ENCODE measurements at places on chromosomes 4 and X.

DNA sequence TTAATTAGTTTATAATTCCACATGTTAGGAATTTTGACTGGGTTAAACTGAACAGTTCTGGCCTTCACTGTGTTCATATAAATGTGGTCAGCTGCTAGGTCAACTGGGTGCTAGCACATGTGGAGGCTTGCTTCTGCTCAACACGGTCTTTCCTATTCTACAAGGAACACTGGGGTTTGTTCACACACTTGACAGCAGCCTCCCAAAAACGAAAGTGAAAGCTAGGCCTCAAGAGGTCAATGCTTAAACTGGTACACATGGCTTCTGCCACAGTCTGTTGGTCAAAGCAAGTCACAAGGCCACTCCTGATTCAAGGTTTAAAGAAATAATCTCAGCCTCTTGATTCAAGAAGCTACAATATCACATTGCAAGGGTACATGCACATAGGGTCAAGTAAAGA lies 126.5 kb downstream of the QDPR start:
- DNase-seq = peak; percentile 34

- DNase-seq = peak; percentile 43
Measured at GRCh38 chr4:83362492-83363329, 28.1 kb upstream of the HPSE start.

- DNase-seq = no peak
Measured at GRCh38 chr4:102823897-102824296, 3.5 kb downstream of the UBE2D3 start.

- DNase-seq = no peak
Measured at GRCh38 chrX:83077606-83078005, 430.5 kb upstream of the POU3F4 start.

- no peak for DNase-seq
Measured at GRCh38 chr4:30847167-30847566, 127.0 kb downstream of the PCDH7 start.

DNA sequence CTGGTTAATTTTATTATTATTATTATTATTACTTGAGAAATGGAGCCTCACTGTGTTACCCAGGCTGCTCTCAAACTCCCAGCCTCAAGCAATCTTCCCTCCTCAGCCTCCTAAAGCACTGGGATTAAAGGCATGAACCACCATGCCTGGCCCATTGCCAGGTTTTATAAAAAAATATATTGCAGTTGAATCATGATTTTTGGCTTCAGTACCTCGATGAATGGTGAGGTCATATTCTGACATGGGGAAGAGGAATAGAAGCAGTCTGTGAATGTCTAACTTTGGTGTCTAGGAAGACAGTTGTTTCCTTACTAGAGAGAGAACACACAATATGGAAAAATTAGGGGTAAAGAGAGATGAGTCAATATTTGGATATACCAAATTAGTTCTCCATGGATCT lies 32.0 kb downstream of the CCSER1 start:
- no peak for DNase-seq

DNA sequence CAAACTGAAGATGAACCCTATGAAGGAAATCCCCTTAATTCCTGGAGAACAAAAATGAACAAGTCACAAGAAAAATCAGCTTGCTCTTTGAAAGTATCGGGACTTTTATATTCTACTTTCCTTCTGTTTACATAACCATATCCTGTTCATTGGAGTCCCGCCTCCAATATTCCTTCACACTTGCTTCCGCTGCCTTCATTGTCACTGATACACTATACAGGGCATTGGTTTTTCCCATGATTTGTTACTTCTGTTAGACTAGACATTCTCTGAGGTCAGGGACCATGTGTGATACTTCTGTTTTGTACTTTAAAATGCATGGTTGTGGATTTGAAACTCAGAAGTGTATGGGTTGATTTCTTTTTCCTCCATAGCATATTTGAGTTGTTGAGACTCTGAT lies 18.8 kb downstream of the MCUB start:
- DNase-seq = no peak

DNA sequence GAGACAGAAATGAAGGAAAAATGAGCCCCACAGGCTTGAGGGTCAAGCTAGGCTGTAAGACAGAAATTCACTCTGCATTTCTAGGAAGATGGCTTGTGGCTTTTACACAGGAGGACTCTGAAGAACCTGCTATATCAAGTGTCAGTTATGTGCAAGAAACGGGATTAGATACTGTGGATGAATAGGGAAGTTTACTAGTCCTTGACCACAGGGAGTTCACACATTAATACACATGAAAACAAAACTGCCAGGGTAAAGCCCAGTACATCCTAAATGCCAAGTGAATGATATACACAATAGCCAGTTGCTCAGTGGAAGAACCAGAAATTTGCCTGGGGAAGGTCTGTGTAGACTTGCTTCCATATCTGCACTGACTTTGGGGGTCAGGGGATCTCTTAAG lies 53.5 kb downstream of the TMEM131L start:
- DNase-seq = no peak

GRCh38 chrX:103726477-103726876 lies 15.8 kb downstream of the TMEM31 start:
- no peak for DNase-seq

DNA sequence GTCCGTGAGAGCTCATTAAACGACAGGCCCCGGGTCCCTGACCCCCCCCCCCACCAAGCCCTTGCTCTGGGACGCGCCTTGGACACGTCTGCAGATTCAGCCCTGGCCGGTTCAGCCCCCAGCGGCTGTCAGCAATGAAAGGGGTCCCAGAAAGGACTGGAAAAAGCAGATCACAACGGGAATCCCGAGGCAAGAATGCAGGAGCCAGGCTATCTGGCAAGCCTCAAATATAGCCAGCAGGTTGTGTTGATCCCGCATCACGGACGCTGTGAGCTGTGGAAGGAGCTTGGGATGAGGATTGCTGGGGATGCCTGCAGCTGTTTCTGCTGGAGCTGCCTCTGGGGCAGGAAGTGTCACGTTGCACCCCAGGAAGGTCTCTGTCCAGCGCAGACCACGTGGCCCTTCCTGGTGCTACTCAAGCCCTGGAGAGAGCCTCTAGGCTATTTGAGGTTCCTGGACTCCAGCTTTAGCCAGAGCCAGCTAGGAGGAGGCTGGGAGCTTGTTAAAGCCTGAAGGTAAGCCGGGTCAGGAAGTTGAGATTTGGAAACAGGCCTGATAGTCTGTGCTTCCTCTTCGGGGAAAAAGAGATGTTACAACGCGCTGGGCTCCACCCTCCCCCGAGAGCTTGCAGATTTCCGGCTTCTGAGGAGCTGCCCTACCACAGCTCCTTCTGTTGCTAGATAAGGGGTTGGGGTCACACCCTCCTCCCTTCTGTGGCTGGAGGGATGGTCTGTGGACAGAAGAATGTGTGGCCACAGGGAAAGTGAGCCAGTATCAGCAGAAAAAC lies 19.3 kb upstream of the CSF2RA start:
- DNase-seq = peak; percentile 21

DNA sequence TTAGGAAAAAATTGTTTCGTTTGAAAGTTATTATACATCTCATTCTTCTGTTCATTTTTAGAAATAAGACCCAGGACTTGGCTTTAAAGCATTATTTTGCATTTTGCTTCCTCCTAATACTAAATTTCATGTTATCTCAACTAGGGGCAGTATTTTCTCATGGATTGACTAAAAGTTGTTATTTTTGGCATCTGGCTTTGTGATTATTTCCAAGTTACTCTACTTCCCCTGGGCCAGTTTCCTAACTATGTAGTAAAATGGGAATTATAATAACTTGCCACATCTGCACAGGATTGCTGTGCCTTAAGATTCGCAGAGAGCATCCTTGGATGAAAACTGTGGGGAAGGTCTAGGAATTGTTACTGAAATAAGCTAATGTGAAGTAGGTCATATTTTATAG lies 3.0 kb downstream of the RBPJ start:
- peak; percentile 58 for DNase-seq

DNA sequence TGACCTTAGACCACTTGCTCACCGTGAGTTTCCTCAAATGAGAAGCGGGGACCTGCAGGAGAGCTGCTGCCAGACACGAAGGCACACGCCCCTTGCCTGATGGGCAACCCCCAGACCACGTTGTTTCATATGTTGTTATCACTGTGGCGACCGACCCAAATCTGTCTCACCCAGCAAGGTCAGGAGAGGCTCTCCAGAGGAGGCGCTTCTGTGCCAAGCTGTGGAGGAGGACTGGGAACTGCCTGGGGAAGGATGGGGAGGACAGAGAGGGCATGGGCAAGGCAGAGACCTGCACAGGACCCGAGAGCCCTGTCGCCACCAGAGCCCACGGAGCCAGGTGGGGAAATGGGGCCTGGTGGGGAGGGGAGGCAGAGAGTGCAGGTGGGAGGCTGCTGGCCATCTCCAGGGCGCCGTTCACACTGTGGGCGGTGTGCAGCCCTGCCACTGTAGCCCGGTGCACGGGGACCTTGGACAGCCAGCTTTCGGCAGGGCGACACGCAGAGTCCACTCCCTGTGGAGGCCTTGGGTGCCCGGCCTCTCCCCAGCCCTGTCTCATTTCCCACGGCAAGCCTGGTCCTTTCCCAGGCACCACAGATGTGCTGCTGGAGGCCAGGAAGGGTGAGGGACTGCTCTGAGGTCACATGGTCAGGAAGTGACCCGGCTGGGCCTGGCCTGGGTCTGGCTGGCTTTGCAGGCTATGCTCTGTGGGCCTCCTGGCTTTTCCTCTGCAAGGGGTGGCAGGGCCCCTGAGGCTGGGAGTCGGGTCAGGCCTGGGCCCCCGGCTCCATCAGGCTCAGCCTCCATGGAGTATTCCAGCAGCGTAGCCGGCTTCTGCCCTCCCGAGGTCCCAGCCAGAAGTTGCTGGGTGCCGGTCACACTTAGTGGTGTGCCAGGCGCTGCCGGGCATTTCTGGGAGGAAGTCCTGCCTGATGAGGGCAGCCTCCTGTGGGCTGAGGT lies 3.2 kb downstream of the HTRA3 start:
- no peak for DNase-seq

- DNase-seq = no peak
Measured at GRCh38 chrX:68345025-68345424, 88.3 kb downstream of the OPHN1 start.

DNA sequence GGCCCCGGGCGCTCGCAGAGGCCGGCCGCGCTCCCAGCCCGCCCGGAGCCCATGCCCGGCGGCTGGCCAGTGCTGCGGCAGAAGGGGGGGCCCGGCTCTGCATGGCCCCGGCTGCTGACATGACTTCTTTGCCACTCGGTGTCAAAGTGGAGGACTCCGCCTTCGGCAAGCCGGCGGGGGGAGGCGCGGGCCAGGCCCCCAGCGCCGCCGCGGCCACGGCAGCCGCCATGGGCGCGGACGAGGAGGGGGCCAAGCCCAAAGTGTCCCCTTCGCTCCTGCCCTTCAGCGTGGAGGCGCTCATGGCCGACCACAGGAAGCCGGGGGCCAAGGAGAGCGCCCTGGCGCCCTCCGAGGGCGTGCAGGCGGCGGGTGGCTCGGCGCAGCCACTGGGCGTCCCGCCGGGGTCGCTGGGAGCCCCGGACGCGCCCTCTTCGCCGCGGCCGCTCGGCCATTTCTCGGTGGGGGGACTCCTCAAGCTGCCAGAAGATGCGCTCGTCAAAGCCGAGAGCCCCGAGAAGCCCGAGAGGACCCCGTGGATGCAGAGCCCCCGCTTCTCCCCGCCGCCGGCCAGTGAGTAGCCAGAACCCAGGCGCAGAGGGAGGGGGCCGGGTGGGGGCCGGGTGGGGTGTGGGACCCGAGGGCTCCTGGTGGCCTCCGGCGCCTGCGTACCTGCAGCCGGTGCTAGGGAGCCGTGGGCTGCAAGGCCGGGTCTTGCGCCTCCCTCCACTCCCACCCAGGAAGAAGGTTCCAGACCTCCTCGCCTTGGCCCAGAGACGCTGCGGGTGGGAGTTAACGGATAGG lies 534 bp downstream of the MSX1 start:
- DNase-seq = no peak

DNA sequence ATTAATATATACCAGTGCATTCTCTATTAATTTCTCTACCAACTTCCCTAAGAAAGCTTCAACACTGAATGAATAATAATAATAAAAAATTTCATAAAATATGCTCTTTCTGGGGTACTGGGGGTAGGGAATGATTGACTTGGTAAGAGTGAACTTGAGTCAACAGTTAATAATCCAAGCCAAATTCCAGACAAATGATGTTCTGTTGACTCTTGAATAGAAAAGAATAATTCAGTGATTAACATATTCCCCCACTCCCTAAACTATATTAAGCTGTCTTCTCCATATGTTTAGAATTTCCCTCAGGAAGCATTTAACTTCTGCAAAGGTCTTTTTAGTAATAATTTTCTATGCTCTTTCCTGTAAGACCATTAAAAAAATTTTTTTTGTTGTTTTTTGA lies 12.3 kb downstream of the PGRMC2 start:
- peak; percentile 87 for DNase-seq

- no peak for DNase-seq
Measured at GRCh38 chrX:29903360-29903759, 312.0 kb upstream of the MAGEB2 start.

GRCh38 chr4:123354701-123355100 lies 41.9 kb upstream of the SPRY1 start:
- DNase-seq = no peak

DNA sequence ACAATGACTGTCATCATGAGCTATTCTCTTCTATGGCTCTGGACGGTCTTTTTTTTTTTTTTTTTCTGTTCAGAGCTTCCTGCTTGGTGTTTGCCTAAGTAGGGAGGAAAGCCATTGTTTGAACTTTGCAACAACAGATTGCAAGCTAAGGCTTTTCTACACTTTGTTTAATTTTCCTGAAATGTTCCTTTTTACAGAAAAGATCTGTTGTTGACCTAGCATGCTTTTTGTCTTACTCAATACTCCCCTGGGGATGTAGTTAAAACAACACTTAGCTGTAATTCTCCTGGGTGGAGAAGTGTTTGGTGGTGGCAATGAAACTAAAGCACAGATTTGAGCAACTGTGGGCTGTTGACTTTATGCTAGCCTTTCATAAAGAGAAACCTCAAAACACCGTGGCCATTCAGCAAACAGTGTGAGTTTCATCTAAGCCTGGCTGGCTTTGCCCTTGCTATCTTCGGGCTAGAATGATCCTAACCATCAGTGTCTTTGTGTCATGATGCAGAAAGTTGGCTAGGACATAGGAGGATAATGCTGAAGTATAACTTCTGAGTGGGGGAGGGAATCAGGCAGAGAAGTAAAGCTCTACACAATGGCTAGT lies 110.5 kb downstream of the ANXA3 start:
- peak; percentile 82 for DNase-seq

- DNase-seq = no peak
Measured at GRCh38 chr4:151671541-151672059, 89.2 kb downstream of the GATB start.

DNA sequence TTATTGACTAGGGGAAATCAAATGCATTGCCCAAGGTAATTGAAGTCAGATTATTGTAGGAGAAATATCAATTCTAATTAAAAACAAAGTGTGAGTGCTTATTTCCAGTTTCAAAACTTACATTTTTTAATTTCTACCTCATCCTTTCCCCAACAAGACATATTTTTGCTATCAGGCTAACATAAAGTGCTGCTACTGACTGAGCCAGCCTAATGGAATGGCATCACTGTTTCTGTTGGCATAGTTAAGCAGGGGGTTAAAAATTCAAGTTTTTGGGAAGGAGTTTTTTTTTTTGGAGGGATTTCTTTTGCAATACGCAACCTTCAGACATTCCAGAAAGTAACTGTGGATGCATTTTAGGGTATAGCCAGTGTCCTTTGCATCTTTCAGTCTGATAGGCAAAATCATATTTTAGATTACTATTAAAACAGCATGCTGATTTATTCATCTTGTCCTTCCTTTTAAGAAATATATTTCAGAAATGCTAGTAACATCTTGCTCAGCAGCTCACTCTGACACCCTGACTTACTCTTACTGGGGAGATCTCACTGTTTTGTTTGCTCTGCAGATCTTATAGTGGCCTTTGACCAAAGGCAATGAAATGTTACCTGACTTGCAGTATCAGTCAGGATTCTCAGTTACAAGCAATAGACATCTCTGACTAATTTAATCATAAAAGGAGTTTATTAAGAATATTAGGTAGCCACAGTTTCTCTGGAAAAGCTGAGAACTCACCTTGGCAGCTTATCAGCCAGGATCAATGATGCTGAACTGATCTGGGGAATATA lies 24.4 kb downstream of the GAB1 start:
- DNase-seq = peak; percentile 67
